Stimulated activated memory B cell treated with anti-CD40 and anti-IgM and Interleukin-4, amounts not matched to agents 10 μg/mL and 1 μg/mL and 100 μg/mL, for 72 hours (primary cell): ENCODE measurements at places on chromosomes 5 and 9.
A peak's percentile ranks its signal among the peaks of the same experiment; 100 is the strongest.

DNA sequence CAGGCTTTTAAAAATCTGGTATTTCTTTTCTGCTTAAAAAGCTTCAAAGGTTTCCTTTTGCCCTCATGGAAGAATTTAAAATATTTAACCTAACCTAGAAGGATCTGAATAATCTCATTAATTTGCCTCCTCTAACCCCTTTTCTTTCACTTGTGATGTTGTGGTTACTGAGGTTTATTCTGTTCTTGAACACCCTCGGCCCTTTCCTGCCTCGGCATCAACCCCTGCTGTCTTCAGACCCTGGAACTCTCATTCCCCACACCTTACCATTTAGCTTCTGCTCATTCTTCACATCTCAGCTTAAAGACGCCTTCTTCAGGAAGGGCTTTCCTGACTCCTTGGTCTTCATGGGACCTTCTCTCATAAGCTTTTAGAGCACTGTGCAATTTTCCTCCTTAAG lies 131.4 kb upstream of the MAN2A1 start:
- ATAC-seq = no peak

DNA sequence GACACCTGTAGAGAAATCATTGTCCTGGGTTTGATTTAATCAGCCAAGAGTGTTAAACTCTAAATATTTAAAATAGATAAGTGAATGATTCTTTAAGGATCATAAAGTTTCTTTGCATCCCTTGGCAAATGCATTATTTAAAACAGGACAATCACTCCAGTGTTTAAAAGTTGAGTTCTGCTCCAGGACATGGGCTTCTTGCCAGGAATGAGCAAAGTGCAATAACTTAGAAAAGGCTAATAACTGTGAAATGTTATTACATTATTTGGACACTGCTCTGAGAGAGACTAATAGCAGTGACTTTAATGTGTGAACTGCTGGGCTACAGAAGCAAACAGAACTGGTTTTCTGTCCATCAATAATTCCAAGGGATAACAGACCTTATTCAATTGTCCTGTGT lies 283.3 kb downstream of the GABRB2 start:
- ATAC-seq = no peak

GRCh38 chr5:156201788-156202403 lies 125.1 kb upstream of the SGCD start:
- no peak for ATAC-seq

GRCh38 chr5:31436851-31437250 lies 95.0 kb downstream of the DROSHA start:
- ATAC-seq = no peak

GRCh38 chr5:31733371-31733770 lies 94.4 kb downstream of the PDZD2 start:
- ATAC-seq = no peak

GRCh38 chr9:72158680-72159079 lies 9.4 kb downstream of the GDA start:
- ATAC-seq = no peak

DNA sequence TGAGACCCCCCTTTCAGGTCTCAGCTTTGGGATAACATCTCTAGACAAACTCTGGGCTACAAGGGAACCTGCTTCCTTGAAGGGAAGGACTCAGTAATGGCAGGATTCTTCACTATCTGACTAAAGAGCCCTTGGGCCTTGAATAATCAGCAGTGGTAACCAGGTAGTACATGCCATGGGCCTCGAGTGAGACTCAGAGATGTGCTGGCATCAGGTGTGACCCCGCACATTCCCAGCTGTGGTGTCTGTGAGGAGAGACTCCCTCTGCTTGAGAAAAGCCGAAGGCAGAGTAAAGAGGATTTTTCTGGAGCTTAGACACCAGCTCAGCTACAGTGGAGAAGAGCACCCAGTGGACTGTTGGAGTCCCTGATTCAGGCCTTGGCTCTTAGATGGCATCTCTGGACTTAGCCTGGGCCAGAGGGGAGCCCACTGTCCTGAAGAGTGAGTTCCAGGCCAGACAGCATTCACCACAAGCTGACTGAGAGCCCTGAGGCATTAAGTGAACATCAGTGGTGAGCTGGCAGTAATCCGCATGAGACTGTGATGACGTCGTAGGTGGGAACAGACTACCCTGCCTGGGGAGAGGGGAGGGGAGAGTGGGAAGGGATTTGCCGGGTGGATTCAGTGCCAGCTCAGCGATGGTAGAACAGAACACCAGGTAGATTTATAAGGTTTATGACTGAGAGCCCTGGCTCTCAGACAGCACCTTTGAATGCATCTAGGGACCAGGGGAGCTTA lies 5.3 kb upstream of the ZNF782 start:
- ATAC-seq = no peak

GRCh38 chr9:93112864-93113389 lies 16.9 kb downstream of the CARD19 start:
- ATAC-seq = no peak

DNA sequence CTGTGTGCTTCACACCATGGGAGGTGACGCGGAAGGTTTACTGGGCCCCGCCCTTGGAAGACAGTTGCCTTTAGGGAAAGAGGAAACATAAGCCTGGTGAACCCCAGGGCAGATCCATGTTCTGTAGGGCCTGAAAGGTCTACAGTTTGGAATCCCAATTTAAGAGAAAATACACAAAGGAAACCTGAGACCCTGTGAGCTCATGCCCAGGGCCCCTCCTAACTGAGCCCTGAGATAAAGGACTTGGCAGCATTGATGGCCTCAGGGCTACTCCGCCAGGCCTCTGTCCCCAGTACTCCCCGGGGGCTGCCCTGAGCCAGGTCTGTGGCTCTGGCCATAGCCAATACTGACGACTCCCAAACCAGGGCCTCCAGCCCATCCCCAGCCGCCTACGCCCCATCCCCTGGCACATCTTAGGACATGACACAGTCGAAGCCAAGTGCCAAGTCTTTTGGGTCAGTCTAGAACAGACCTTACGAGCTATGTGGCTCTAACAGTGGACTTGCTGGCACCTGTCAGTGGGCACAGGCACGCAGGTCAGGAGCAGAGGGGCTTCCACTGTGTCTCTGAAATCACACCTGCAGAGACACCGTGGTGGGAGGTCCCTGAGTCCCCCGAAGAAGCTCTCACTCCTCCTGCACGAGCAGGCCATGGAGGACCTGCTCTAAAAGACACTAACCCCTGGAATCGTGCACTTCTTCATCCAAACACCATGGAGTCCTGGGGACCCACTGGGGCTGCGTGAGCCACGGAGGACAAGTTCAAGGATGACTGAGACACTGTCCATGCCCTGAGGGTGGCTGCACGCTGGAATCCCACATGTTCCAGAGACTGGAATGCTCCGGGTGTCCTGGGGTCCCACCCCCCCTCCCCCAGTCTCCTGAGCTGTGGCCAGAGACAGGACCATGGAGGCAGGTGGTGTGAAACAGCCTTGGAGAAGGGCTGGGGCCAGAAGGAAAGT lies 40.3 kb upstream of the BARHL1 start:
- ATAC-seq = no peak

DNA sequence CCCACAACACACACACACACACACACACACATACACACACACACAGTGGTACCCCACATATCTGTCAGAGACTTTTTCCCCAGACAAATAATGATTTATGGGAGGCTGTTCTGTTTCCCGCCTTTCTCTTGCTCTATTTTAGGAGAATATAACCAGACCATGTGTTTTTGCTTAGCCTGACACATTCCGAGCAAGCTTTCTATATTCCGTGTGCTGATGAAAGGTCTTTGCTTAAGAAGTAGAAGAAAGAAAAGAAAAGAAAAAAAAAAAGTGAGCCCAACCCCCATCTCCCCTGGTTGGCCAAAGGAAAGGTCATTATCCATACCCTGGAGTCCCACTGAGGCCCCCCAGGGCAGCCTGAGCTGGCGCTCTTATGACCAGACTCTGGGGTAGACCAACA lies 338.6 kb downstream of the SLIT3 start:
- ATAC-seq = peak; percentile 37

DNA sequence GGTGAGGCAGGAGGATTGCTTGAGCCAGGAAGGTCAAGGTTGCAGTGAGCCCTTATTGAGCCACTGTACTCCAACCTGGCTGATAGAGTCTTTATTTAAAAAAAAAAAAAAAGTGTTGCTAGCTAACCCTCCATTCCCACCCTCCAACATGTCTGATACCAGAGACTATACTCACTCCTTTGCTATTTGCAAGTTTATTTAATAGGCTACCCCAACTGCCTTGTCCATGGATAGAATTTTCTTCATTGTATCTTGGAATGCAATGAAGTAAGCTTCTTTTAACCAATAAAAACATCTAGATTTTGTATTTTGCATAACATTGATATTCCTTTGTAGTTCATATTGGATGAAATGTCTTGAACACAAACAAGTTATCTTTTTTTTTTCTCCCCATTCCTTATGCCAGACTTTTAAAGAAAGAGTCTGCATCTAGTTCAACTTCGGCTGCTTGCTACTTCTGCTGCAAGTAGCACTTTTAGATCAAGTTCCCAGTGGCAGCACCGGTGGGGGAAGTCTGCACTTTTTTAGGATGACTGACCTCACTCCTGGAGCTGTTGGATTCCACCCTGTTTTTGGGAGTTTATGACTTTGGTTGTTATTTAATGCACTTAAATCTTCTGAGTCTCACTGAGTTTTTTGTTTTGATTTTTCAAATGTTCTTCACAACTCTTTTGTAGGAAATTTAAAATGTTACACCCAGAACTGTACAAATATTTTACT lies 112.5 kb downstream of the UHRF2 start:
- ATAC-seq = no peak

DNA sequence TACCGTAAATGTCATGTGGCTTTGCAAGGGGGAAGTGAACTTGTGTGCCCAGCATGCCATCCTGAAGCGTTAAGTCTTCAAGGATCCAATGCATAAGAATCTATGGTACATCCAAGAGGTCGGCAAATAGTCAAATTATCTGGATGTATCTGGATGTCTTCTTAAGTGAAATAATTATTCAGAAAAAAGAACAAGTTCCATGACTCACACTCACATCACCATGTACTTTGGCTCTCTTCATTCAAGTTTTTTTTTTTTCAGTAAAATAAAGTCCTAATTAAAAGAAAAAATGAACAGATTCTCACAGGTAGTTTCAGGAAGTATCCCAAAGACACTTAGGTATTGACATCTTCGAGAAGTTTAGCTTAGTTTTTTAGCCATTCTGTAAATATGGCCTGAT lies 62.7 kb upstream of the MEGF10 start:
- no peak for ATAC-seq

- no peak for ATAC-seq
Measured at GRCh38 chr9:135893104-135893503, 14.2 kb downstream of the CAMSAP1 start.

DNA sequence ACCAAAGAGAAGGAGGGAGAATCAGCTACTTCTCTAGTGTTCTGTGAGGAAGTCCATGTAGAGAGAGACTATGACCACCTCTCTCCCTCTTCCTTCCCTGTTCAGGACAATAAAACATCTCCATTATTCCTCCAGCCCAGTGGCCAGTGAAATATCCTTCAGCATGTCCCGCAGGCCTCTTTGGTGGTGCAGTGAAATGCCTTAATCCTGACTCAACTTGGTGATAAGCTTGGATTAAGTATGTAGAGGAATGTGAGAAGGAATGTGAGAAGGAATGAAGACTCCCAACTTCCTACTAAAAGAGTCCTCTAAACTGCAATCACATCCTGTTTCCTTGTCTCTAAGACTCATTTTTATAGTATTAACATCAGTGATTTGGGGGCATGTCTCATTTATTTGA lies 167.3 kb downstream of the TRPM3 start:
- no peak for ATAC-seq

DNA sequence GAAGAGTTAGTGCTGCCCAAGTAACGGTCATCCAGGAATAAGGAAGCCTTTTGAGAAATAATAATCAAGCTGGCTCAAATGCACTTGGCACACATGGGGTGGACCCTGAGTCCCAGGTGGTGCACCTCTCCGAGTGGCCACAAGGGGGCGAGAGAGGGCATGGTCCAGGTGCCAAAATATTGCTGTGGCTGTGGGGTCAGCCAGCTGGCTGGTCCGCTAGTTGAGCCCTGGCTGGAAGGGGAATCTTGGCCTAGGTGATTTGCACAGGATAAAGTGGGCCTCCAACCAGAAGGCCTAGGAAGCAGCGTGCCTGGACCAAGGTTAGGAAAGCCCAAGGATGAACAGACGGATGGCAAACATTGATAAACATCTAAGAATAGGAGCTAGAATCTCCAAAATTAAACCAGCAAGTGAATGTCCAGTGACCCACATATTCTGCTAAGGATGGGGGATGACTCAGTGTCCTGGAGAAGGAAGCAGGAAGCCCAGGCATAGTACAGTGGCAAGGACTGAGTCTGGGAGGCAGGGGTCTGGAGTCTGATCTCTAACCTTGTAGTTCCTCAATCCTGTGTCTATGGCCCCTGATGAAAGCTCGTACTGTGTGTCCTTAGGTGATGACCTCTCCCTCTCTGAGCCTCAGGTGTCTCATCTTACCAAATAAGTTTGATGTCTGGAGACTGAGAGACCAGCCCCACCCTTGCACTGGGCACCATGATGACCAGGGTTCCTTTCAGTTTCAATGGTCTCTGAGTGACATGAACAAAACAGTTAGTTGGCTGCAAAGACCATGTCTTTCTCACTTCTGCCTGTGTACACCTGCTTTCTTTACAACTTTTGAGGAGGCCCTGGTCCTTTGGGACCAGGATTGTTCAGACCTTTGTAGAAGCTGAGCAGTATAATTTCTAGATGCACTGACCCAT lies 19.2 kb upstream of the SHB start:
- peak; percentile 39 for ATAC-seq
